ENCODE measurements at places on chromosomes 6 and 20.
A peak's percentile ranks its signal among the peaks of the same experiment; 100 is the strongest.

- DNase-seq: no peak
Measured at GRCh38 chr6:167415441-167415961, 90.6 kb downstream of the TTLL2 start.

GRCh38 chr20:63121749-63122405 lies 94.1 kb downstream of the YTHDF1 start:
- DNase-seq: no peak

DNA sequence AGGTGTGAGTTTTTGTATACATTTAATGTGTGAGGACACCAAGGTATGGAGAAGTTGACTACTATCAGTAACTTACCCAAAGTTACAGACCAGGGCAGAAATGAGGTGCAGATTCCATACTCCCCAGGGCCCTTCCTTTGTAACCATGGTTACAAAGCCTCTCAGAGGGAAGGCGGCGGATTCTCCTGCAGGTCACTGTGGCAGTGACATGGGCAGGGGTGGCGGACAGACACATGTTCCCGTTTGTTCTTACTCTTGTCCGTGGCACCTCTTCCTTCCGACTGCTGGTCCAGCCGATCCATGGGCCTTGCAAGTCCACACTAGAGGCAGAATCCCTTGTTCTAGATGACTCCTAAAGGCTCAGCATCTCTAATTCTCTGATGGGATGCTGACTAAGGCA lies 43.0 kb downstream of the PDYN start:
- DNase-seq: no peak

- no peak for DNase-seq
Measured at GRCh38 chr20:32007787-32008616, 2.2 kb upstream of the CCM2L start.

DNA sequence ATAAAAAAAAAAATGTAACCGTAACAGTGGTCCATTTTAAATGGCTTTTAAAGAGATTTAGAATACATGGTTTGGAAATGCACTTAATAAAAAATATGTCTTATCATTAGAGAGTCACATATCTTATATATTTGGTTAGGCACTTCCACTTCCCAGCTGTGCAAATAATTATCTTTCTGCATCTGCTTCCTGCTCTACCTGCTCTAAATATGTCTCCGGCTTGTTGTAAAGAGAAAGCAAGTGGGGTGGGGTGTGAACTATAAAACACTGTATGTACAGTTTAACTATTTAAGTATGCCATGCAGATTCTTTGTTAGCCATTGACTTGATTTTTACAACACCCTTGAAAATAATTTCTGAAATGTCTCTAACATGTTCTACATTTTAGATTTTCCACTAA lies 106.3 kb downstream of the NKAIN2 start:
- no peak for DNase-seq

- peak; percentile 71 for DNase-seq
Measured at GRCh38 chr20:17925141-17925939, 43.3 kb downstream of the SNX5 start.

- no peak for DNase-seq
Measured at GRCh38 chr6:101058296-101058695, 177.2 kb upstream of the ASCC3 start.

DNA sequence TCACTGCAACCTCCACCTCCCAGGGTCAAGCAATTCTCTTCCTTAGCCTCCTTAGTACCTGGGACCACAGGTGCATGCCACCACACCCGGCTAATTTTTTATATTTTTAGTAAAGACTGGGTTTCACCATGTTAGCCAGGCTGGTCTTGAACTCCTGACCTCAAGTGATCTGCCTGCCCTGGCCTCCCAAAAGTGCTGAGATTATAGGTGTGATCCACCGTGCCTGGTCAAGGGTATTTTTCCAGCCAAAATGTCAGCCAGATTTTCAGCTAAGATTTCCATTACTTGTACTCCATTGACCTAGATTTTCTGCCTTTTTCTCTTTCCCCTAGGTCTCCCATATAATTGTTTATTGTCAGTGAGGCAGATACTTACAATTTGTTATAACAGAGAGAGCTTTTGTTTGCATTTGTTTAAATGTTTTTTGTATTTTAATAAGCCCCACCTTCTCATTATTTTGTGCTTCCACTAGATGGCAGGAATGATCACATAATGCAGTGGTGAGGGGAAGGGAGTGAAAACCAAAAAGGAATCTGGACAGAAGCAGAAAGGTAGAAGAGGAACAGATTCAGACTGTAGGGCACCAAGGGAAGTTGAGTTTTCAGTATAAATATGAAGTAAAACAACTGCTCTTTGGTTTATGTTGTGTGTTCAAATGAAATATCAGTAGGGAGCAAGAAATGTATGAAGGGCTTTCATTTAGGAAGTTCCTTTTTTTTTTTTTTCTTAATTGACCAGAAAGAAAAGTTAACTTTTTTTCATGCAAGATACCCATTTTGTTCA lies 29.7 kb downstream of the RPF2 start:
- DNase-seq: no peak

DNA sequence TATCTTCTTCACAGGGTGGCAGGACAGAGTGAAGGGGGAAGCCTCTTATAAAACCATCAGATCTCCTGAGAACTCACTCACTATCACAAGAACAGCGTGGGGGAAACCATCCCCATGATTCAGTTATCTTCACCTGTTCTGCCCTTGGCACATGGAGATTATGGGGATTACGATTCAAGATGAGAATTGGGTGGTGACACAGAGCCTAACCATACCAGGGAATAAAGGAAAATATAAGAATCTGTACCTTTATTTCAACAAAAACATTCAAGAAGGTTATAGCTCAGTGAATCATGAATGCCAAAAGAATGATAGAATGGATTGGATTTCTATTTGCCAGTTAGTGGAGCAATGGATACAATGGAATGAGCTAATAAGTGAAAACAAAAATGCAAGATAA lies 214.4 kb downstream of the PTPRK start:
- DNase-seq: no peak

DNA sequence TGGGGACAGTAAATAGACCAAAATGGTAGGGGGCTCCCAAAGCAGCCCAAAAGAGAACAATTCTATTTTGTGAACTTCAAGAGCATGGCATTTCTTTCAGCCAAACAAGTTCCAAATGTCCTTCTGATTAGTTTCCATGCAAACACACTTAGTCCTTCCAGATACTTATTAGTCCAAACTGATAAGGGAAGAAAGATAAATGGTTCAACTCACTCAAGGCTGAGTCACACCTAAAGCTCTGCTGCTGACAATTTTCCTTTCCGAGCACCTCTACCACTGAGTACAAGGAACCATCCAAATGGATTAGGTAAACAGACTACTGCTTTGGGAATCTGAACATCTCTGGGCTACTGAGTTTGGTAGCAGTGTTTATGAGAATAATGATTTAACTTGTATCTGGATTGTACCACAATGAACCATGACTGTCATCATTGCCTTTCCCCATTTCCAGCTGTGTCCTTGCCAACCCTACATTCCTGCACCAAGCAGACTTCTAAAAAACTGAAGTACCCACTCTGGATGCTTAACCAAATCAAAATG lies 71.2 kb downstream of the TNFRSF21 start:
- no peak for DNase-seq
